Left kidney (tissue), 8 donors: ENCODE measurements at places on chromosomes 7 and 10. TPM values are rescaled to one million over a fixed set of nuclear protein-coding genes. Genes with fewer than 3 reads are reported as not detected.

TMEM213 gene
- polyA plus RNA-seq: 39.2 TPM

CCL24 gene
- polyA plus RNA-seq: not detected

TSPAN15 gene
- 69.4 TPM for polyA plus RNA-seq

TSPAN12 gene
- 188 TPM for polyA plus RNA-seq

MAPK8 gene
- 81.9 TPM for polyA plus RNA-seq
